Activated T-cell treated with anti-CD3 and anti-CD28 coated beads for 1 hour (primary cell): ENCODE measurements at places on chromosomes 1 and 21.

DNA sequence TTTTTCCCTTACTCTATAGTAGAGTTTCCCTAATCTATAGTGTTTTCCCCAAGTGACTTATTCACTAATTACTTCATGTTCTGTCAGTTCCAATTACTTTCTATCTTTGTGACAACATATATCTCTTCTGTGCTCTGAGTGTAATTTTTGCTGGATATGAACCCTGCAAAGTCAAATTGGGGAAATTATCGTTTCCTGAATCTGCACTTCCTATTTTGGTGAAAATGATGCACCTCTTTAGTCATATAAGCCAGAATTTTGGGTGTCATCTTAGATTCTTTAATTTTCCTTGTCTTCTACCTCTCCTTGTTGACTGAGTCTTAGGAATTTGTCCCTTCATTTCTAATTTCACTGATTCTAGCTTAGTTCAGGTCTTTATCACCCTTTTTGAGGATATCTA lies 33.4 kb upstream of the PRKACB start:
- DNase-seq: no peak

- no peak for DNase-seq
Observed at GRCh38 chr21:37642493-37642892, 273.8 kb downstream of the KCNJ6 start.

DNA sequence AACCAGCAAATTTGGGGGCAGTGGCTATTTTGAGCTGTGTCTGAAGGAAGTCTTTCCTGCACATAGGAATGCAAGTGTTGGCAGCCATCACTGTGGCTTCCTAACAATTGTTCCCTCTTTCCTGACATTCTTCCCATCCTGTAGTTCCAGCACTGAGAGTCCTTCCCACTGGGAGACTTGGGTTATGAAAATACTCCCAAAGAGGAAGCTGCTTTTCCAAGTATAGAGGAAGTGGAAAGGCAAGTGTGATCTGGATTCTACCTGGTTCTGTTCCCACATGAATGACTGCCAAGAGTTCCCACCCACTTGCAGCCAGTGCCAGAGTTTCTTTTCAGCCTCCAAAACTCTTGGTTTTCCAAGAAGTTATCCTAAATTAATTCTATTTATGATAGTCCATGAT lies 98.5 kb upstream of the CD53 start:
- no peak for DNase-seq

GRCh38 chr1:23286401-23286800 lies 57.7 kb downstream of the HNRNPR start:
- DNase-seq: no peak

DNA sequence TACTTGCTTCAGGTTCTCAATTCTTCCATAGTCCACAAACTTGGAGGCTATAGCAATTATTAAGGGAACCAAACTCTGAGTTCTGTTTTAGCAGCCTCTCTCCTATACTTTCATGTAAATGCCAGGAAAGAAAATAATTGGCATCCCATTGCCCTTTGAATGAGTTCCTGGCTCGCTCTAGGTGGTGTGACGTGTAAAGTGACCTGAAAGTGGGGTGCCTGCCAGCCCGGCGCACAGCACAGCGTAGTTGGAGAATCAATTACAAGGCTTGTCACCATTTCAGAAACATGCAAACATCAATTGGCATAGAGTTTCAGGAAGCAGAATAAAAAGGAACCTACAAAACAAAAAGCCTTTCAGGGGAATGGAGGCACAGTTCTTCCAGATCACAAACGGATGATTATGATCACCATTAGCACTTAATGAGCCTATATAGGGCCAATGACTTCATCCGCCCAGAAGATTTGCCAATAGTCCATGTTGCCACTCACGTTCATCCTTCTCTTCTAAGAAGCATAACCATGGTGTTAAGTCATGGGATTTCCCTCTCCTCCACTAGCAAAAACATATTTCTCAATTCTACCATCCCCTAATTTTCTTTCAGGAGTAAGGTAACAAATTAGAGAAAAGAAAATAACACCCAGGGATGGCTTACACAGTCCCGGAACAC lies 354.6 kb upstream of the ADGRL2 start:
- no peak for DNase-seq

DNA sequence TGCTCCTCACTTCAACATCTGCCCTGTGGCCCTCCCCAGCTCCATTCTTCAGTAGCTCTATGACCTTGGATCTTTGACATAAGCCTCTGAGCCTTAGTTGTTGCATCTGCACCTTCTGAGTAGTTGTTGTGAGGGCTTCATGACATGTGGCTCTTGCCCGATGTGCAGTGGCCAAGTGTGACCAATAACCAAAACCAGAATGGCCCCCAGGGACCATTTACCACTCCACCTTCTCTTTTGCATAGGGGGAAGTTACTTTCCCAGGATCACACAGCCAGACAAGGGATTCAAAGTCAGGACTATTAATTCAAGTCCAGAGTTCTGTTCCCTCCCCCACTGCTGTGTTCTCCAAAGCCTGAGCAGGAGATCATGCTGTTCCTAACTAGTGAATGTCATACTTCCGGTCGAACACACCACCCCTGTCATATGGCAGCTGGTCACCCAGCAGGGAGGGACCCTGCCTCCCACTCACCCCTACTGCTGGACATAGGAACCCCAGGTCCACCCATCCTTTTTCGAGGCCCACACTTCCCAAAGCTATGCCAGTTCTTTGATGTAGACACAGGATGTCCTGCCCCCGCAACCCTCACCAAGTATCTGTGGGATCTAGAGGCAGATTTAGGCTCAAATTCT lies 4.0 kb downstream of the FGR start:
- DNase-seq: no peak

- DNase-seq: peak; percentile 25
Observed at GRCh38 chr1:9651565-9652378, at the start of gene PIK3CD. PIK3CD (plus strand) TSS chr1:9651731; CDS start chr1:9710456, 58,725 bp downstream.

- no peak for DNase-seq
Observed at GRCh38 chr1:7810395-7810794, 26.3 kb downstream of the PER3 start.

DNA sequence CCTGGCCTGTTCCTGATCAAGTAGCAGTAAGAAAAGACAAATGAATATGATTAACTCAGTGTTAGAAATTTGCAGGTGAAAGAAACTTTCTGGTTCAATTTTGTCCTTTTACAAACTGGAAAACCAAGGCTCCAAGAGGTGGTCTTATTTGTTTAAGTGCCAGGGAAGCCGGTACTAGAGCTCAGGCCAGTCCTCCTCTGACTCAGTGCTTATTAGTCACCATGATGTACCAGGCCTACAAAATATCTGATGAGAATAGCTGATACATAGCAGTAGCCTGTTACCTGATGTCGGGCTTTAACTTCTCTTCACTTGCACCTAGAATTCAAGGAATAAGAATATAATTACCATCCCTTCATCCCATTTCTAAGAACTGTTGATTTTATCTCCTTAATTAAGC lies 394.8 kb downstream of the LMX1A start:
- no peak for DNase-seq

GRCh38 chr1:9057851-9058250 lies 11.6 kb downstream of the SLC2A5 start:
- DNase-seq: no peak

- no peak for DNase-seq
Observed at GRCh38 chr1:31715087-31715872, 11.5 kb upstream of the COL16A1 start.

DNA sequence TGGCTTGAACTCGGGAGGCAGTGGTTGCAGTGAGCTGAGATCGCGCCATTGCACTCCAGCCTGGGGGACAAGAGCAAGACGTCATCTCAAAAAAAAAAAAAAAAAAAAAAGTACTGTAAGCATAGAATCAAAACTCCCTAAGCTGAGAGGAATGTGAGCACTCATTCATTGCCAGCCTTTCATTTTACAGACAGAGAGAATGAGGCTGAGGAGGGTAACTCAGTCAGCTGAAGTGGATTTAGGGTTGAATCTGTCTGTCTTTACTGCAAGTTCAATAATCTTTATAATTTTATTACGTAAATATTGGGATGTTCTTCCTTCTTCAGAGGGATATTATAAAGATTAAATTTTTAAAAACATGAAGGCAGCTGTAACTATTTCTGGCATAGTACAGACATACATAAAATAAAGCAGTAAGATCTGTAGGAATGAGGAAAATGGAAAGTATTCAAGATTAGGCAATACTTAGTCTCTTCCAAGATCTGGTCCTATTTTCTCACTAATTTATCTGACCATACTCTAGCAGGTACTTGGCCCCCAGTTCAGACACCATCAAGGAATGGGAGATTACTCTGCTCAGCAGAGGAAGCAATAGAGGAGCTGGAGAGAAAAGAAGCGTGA lies 24.1 kb upstream of the MNDA start:
- no peak for DNase-seq

GRCh38 chr21:27799861-27800260 lies 833.0 kb upstream of the ADAMTS5 start:
- no peak for DNase-seq
